ENCODE measurements at places on chromosomes 16 and 17.

DNA sequence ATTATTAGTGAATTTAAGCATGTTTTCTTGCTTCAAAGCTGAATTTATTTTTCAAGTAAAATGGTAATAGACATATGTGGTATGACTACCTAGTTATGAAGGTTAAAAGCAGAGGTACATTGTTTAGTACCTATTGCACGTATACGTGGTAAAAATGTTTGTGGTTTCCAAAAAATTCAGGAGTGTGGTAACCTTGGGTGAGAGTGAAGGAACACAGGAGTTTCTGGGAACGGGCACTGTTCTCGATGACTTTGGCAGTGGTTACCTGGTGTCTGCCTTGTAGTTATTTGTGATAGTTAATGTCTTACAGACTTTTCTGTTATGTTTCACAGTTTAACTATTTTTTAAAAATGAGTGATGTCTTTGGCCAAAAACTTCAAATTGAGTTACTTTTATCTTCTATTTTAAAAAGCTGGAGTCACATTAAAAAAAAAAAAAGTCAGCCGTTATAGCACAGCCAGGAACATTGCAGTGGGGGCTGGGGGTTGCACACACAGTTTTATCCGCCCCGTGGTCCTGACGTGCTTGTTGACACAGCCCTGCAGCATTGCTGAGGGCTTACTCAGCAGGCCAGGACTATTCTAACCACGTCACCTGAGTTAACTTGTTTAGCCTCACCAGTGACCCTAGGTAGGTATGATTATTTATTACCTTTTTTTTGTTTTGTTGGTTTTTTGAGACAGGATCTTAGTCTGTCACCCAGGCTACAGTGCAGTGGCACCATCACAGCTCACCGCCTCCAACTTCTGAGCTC is 10.9 kb downstream of the JPT2 start:
- peak; percentile 92 for DNase-seq

GRCh38 chr16:58010886-58011285 is 9.7 kb downstream of the USB1 start:
- no peak for DNase-seq

DNA sequence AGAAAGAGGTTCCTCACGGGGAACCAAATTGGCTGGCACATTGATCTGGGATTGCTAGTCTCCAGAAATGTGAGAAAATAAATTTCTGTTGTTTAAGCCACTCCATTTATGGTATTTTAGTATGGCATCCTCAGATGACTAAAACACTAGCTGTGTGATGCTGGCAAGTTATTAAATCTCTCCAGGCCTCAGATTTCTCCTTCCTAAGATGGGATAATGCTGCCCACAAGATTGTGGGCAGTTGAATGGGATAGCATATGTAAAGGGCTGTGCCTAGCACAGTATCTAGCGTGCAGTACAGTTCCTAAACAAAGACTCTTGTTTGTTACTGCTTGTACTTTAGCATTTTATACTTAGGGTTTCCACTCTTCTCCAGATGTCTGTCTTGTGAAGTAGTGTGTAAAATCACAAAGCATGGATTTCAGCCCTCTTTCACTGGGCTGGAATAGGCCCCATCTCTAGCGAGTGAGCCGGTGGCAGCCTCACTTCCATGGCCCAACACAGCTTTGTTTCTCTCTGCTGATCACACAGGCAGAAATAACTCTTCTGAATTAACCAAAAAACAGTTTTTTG is 38.2 kb upstream of the PHAF1 start:
- DNase-seq = no peak

GRCh38 chr17:66403846-66404556 is 101.6 kb downstream of the PRKCA start:
- no peak for DNase-seq

- DNase-seq = no peak
Observed at GRCh38 chr16:3734758-3735221, 17.5 kb upstream of the TRAP1 start.

DNA sequence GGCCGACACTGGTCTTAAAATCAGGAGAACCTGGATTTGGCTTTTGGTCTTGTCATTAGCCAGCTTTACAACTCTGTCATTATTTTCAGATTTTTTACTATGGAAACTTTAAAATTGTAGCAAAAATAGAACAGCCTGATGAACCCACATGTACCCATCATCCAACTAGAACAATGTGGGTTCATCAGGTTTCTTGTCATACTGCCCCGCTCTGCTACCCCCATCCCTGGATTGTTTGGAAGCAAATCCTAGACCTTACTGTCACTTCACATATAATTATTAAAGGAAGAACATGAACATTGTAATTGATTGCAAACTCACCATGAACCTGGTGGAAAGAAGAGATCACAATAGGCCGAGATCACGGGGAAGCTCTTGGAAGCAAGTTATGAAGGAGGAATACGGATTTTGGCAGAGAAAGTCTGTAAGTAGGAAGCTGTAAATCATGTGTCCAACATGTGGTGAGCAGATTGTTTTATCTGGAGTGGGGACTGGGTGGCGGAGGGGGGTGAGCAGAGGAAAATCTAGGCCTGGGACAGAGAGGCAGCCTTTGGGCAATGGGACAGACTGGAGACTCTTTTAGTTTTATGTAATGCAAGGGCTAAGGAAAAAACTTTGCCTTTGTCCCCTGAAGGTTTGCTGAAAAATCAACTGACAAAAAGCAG is 67.0 kb downstream of the PITPNC1 start:
- no peak for DNase-seq

DNA sequence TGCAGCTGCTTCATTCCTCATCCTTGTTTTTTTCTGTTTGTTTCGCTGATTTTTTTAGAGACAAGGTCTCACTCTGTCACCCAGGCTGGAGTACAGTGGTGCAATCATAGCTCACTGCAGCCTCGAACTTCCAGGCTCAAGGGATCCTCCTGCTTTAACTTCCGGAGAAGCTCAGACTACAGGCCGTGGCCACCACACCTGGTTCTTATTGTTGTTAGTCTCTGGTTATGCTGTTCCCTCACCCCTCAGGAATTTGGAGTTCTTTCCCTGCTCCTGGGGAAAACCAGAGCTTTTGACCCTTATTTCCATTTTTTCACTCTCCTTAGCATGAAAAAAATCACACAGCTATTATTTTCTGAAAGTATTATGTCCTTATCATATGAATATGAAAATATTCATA is 1.8 kb downstream of the ODF4 start:
- DNase-seq = no peak

DNA sequence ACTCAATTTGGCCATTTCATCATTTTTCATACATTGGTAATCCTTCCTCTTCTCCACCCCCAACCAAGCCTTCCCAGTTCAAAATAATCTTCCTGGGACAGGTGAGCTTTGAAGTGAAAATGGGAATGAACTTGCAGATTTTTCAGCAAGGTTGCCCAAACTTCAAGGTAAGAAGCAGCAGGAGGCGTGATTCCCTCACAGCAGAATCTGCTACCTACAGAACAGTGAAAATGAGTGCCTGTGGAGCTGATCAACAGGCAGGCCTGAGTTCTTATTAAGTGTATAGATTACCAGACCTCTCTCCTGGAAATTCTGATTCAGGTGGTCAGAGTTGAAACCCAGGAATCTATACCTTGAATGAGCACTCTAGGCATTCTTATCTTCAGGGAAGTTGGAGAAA is 356.6 kb downstream of the RBFOX1 start:
- no peak for DNase-seq

- DNase-seq = no peak
Observed at GRCh38 chr16:3829631-3830536, 50.6 kb downstream of the CREBBP start.

DNA sequence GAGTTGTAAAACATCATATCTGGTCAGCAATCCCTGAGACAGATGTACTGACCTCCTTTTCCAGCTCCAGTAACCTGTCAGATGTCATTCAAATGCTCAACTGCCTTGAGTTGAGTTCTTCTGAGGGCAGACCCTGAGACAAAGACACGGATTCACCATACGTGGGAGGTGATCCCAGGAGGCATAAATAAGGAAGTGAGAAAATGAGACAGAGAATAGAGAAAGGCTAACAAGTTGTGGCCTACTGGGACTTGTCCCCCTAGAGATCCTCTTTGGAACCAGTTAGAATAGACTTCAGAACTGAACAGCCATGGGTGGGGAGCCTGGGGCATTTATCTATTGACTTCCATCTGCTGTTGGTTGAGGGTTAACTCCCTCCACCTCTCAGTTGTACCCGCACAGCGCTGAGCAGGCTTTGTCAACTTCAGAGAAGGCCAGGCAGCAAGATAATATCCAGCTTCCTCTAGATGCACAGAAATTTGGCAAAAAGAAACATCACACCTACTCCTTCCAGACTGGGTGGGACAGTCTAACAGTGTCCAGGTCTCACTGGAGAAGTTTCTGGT is 123.0 kb upstream of the DYNLRB2 start:
- no peak for DNase-seq

All from RWPE1 (cell line).